ENCODE measurements at places on chromosomes 7 and 10. TPM values are rescaled to one million over a fixed set of nuclear protein-coding genes. Genes with fewer than 3 reads are reported as not detected.

Gene RBP4
- total RNA-seq = not detected

Gene CRHR2
- total RNA-seq = 0.18 TPM

Gene TIMM23B
- total RNA-seq = 17.1 TPM

Gene TSPAN33
- total RNA-seq = 16.7 TPM

Gene MEOX2
- total RNA-seq = 1.4 TPM

Gene ENTPD1
- total RNA-seq = 0.37 TPM

Gene PPP1R3C
- 3.6 TPM for total RNA-seq

Gene CPSF4
- 117 TPM for total RNA-seq

Gene MARCHF5
- total RNA-seq = 56.3 TPM
